ENCODE measurements at places on chromosomes 16 and 17. TPM values are rescaled to one million over a fixed set of nuclear protein-coding genes. Genes with fewer than 3 reads are reported as not detected.

- no peak for DNase-seq
Observed at GRCh38 chr16:49058382-49058781, 223.3 kb downstream of the CBLN1 start.

The TBX2 gene
- 24.6 TPM for total RNA-seq

DNA sequence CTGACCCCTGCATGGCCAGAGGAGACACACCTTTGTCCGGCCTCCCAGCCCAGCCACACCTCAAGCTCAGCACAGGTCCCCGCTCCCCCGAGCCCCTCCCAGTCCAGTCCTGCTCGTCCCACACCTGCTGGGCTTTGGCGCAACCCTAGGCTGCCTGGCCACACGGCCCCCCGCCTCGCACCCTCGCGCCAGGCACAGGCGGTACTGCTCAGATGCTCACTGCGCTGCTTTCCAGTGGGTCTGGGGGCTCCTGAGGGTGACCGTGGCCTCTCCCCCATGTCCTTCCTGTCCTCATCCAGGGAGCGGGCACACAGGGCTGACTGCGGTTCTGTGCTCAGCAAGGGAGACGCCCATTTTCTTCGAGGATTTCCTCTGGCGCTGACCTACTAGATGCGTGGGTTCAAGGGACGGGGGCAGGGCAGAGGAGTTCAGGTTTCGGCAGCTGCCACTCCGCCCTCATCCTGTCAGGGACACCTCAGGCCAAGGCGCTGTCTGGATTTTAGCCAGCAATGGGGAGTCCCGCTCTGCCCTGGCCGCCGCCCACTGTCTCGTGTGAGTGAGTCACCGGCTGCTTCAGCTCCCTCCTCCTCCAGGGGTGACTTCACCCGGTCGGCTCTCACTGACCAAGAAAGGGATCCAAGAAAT lies 118.0 kb upstream of the ZNF469 start:
- peak; percentile 95 for DNase-seq

- no peak for DNase-seq
Observed at GRCh38 chr17:39051001-39051585, 83.9 kb upstream of the FBXO47 start.

- DNase-seq: no peak
Observed at GRCh38 chr17:27825459-27825858, 25.1 kb upstream of the NOS2 start.

The TMEM238L gene
- not detected for total RNA-seq

DNA sequence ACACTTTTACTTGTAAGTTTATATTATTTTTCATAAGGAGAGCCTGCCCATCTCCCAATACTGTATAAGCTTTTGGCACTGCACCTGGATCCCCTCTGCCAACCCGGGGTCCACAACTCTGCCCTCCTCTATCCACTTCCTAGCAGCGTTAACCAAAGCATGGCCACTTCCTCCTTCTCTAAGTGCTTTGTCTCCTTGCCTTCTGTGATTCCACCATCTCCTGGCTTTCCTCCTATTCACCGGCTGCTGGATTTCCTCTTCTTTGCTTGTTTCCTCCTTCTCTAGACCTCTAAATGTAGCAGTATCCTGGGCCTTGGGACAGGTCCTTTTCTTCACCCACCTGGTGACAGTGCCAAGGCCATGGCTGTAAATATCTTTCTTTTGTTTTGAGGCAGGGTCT lies 20.0 kb upstream of the WFIKKN2 start:
- no peak for DNase-seq

DNA sequence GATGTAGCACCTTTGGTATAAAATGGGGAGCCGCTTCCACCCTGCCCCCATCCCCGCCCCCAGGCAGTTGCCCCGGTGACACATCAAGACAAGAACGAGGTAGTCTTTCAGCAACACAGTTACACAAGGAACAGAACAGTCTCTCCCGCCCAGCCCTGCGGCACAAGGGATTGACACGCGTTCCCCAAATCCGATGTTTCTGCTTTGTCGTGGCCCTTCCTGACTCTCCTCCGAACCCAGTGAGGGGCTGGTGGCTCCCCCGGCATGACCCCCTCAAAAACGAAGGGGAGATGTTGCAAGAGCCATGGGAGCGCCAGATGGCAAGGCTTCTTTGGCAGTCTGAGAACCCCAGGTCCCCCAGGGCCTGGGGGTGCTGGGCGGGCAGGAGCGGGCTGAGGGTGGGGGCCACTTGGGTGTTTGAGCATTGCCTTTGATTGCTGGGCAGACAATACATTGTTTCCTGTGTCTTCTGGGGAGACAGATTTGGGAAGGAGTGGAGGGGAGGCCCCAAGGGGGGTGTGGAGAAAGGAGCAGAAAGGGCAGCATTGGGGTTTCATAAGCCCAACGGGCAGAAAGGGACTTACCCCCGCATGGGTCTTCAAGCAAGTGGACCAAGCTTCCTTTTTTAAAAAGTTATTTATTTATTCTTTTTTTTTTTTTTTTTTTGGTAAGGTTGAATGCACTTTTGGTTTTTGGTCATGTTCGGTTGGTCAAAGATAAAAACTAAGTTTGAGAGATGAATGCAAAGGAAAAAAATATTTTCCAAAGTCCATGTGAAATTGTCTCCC lies 16.6 kb downstream of the COL1A1 start:
- peak; percentile 67 for DNase-seq

DNA sequence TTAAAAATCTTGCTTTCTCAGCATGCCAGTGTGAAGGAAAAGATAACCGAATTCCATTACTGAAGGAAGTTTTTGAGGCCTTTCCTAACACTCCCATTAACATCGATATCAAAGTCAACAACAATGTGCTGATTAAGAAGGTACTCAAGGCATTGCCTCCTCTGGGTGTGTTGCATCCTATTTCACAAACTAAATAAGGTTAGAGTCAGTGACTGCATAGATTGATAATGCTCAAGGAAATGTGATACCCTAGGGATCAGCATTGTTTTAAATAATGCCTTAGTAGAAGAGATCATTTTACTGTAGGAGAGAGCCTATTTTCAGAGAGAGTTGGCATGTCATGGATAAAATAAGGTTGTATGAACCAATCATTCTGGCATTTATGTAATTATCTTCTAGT lies 36.8 kb downstream of the GDPD1 start:
- DNase-seq: no peak

The KRTAP1-5 gene
- not detected for total RNA-seq

DNA sequence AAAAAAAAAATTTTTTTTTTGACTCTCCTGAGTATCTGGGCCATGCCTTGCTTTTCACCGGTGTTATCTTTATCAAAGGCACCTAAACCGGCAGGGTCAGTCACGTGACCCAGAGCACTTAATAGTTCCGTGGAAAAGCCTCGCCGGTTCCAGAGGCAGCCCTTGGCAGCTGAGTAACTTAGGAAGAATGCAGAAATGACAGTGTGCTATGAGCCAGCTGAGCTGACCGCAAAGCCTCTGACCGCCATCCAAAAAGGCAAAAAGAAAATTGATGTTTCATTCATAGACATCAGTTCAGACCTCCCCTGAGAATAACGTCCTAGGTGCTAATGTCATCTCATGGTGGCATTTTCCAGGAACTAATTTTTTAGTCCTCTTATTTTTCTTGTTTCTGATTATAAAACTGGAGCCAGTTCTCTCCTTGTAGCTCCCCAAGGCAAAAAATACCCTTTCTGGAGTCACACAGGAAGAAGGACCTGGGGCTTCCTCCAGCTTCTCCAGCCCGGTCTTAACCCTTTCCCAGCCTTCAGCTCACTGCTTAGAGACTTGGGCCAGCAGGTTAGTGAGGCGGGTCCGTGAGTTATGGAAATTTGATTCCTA lies 122.6 kb downstream of the SOCS1 start:
- peak; percentile 97 for DNase-seq

DNA sequence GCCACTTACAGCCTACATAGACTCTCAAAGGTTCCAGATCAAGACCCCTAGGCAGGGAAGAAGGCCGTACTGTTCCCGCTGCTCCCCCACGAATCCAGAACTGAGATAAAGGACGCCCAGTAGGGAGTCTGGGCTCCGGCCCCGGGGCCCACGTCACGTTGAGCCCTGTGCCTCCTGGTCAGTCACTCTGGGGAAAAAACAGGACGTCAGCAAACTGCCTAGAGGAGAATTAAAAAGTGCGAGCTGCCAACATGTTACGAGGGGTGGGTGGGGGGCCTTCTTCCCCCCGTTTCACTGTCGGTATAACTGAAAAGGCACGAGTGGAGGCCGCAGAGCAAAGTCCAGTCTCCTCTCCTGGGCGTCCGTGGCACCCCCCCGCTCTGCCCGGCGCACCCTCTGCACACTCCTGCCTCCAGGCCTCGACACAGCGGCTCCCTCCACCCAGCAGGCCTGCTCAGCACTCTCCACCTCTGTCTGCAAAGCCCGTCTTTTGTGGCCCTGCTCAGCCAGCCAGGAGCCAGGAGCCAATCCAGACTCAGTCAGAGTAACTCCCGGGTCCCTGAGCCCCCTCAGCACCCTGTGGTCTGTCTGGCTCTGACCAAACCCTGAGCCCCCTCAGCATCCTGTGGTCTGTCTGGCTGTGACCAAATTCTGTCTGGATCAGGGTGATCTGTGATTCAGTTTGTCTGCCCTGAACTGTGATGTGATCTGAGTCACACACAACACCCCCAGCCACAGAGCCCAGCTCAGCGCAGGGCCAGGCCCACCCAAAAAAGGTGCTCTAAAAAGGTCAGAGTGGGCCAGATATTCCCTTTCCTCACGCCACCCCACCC lies 6.2 kb downstream of the ITGAE start:
- no peak for DNase-seq

- no peak for DNase-seq
Observed at GRCh38 chr17:39081851-39082250, 69.6 kb downstream of the PLXDC1 start.

The UNKL gene
- total RNA-seq: 3.4 TPM

DNA sequence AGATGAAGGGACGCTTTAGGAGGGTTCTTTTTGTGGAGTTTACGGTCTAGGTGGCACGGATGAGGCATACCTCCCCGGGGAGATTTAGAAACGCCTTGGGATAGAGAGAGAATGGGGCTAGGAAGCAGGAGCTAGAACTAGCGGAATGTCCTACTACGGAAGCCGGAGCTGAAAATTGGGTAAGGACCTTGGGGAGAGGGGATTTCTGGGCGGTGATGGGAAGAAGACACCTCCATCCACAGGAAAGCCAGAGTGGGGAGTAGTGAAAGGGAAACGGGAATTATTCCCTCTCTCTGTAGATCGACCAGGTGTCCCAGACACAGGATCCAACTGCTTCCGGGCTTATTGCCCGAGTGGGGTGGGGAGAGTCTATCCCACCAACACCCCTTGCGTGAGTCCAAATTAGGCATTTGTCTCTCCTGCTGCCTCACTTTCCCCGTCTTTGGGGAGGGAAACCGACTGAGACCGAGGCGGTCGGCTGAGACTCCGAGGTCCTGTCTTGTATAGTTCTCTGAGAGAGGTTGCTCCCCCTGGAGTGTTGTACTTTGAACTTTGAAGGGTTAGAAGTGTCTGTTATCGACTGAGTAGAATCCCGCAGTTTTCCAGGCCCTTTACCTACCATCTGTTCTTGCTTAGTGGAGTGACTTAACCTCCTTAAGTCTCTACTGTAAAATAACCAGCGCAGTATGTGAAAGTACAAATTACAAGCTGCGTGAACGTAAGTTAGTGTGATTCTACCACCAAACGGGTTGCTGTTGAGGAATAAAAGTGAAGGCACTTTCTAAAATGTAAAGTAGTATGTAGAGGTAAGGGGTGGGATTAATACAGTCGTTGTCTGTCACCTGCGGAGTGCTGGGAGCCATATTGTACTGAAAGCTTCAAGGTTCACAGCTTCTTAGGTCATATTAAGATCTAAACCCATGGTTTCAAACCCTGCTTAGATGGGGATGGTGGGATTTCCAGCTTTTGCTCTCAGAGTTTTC lies 1.0 kb downstream of the RSPRY1 start:
- peak; percentile 50 for DNase-seq

The CDR2L gene
- total RNA-seq: 3.1 TPM

The SHCBP1 gene
- 35.6 TPM for total RNA-seq

GRCh38 chr16:1299012-1299867 lies 10.2 kb upstream of the UBE2I start:
- no peak for DNase-seq

DNA sequence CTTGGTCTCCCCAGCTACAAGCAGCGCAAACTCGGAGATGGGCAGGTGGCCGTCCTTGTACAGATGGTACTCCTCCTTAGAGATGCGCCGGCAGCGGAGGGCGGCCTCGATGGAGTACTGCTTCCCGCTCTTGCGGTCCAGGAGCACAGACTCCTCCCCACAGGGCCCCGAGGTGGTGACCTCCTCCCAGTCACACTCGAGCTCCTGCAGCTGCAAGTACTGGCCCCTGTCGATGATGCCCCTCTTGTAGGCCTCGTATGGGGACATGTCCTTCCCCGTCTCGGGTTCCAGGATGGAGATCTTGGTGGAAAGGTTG lies 7.2 kb downstream of the CDK3 start:
- DNase-seq: no peak

DNA sequence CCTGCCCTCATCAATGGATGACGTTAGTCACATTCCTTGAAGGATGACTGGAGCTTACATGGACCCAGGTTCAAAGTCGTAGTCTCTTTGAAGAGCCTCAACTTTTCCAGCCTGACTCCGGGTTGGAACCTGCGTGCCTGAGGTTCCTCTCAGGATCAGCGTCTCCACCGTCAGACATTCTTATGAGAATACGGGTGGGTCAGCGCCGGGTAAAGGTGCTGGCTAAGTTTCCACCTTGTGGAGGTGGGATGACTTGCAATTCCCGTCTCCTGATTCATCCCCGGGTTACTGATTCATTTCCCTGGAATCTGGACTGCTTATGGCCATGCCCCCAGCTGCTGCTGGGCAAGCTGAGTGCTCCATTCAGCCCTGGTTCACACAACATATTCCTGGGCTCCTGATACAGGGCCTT lies 38.9 kb upstream of the CMIP start:
- DNase-seq: peak; percentile 11

- no peak for DNase-seq
Observed at GRCh38 chr17:64972611-64973010, 53.3 kb upstream of the LRRC37A3 start.

The GLOD4 gene
- 24.3 TPM for total RNA-seq

The LRRC37A3 gene
- total RNA-seq: 38.5 TPM

The SPNS3 gene
- total RNA-seq: not detected

GRCh38 chr17:72976971-72977770 lies 115.3 kb downstream of the SLC39A11 start:
- DNase-seq: peak; percentile 76

GRCh38 chr16:76193906-76194615 lies 83.1 kb upstream of the CNTNAP4 start:
- peak; percentile 24 for DNase-seq

The LHX1 gene
- total RNA-seq: 2.9 TPM

- no peak for DNase-seq
Observed at GRCh38 chr16:19850131-19850817, 34.4 kb downstream of the GPRC5B start.

DNA sequence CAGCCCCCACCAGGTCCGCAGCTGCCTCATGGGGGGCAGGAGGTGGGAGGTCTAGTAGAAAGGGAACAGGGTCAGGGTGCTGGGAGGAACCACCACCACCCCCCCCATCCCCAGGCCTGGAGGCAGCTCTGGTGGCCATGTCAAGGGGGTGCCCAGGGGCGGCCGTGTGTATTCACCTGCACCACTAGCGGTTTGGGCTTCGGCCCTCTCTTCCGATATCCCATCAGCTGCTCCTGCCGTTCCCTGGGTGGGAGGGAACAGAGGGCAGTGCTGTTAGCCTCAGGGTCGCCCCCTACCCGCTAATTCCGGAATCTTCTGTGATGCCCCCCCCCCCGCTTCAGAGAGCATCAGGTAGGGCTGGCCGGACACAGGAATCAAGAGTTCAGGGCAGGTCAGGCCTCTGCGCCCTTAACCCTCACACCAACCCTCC lies 3.8 kb downstream of the CBX4 start:
- no peak for DNase-seq

- no peak for DNase-seq
Observed at GRCh38 chr17:44004761-44005526, 522 bp downstream of the NAGS start.

The NLRP1 gene
- 42.9 TPM for total RNA-seq

Measured in umbilical cord (tissue), 2 donors.